ENCODE measurements at places on chromosomes 6 and 20.

GRCh38 chr6:162736961-162737360 lies 9.2 kb downstream of the PACRG start:
- no peak for DNase-seq

GRCh38 chr20:4812641-4813075 lies 90.9 kb downstream of the PRND start:
- no peak for DNase-seq

GRCh38 chr6:105272786-105273185 lies 93.0 kb upstream of the POPDC3 start:
- DNase-seq, result no peak

DNA sequence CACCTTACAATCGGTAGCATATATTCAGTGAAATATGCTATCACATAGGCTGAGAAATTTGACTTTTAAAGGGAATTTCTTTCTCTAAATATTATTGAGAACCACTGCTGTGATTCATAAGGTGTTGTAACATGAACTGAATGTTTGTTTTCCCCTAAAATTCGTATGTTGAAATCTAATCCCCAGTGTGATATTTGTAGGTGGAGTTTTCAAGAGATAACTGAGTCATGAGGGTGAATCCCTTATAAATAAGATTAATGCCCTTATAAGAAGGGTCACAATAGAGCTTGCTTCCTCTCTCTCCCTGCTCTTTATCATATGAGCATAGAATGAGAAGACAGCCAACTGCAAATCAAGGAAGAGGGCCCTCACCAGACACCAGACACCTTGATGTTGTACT lies 64.8 kb downstream of the LMBRD1 start:
- no peak for DNase-seq

Measured in left cardiac atrium (tissue), 4 donors.